Non-pigmented ciliary epithelial cell (primary cell): ENCODE measurements at places on chromosomes 6 and 20.

DNA sequence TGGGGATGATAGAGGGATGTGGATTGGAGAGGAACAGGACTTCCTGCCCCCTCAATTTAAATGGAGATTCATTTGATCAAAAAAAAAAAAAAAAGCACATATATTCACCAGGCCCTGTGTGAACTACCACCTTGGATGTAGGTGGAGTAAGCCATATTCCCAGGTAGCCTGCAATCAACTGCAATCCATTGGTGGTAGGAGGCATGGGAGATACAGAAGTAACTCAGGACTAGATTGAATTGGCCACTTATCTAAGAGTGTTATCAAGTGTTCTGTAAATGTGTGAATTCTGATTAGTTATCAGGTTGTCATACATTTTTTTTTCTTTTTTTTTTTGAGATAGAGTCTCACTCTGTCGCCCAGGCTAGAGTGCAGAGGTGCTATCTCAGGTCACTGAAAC lies 124.1 kb upstream of the ESR1 start:
- DNase-seq: no peak

GRCh38 chr6:42268835-42269204 lies 51.2 kb upstream of the MRPS10 start:
- no peak for DNase-seq

DNA sequence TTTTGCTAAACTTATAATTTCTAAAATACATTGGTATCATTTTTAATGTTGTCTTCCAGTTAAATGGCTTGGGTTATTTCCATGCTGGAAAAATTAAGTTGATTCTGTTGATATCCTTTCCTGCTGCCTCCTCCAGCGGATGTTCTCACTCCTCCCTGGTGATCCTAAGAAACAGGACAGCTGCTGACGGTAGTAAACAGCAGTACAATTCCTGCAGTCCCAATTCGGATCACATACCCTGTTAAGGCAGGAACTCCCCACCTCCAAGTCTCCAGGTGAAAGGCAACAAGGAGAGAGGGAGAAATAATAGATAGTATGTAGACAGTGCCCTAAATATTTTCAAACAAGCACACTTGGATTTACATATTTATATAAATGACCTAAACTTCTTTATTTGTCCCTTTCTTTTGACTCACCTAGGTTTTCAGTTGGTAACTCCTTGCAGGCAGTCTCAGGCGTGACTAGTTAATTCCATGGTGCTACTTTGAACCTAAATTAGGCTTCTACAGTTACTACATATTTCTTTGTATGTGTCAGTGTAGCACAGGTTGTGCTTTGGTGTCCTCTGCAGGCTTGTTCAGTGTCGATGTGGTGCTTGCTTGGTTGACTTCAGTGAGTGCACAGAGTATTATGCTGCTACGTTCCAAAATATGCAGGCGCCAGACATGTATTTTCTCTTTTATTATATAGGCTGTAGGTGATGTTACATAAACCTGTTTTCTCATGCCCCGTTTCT lies 126.0 kb downstream of the ADGRB3 start:
- no peak for DNase-seq

GRCh38 chr6:142236691-142237090 lies 65.1 kb upstream of the ADGRG6 start:
- DNase-seq: no peak

DNA sequence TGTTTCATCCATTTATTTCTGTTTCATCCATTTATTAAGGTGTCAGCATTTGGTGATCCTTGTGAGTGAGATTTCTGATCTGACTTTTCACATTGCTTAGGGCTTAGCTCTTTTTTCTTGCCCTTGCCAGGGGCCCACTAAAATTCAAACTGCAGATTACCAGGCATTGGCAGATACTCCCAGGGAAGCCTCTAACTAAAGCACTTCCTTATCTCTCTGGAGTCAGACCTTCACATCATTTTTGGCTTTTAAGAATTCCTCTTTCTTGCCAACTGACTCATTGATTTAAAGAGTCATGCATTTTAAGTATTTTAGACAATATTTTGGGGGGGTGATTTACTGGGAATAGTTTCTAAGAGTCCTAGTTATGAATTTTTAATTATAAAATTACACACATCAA lies 2.6 kb upstream of the WFDC8 start:
- DNase-seq: no peak

DNA sequence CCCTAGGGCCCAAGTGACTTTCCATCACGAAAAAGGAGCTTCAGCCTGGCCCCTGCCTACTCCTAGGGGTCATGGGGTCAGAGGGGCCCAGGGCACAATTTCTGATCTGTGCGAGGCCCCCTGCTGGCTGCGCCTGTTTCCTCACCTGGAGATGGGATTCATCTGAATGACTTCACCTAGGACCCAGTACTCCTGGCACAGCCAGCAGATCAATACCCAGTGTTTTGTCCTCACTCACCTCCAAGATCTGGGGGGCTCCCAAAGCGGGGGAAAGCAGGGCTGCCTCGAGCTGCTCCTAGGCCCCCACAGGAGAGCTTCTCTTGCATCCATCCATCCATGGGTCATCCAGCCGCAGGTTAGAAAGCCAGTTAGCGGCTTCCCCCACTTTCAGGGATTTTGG lies 33.8 kb downstream of the CD40 start:
- DNase-seq: no peak

GRCh38 chr6:15672291-15672690 lies 9.5 kb upstream of the DTNBP1 start:
- DNase-seq: no peak

GRCh38 chr6:144401736-144402733 lies 116.9 kb downstream of the UTRN start:
- DNase-seq: no peak

- DNase-seq: no peak
Measured at GRCh38 chr6:118501099-118501498, 47.0 kb upstream of the PLN start.

DNA sequence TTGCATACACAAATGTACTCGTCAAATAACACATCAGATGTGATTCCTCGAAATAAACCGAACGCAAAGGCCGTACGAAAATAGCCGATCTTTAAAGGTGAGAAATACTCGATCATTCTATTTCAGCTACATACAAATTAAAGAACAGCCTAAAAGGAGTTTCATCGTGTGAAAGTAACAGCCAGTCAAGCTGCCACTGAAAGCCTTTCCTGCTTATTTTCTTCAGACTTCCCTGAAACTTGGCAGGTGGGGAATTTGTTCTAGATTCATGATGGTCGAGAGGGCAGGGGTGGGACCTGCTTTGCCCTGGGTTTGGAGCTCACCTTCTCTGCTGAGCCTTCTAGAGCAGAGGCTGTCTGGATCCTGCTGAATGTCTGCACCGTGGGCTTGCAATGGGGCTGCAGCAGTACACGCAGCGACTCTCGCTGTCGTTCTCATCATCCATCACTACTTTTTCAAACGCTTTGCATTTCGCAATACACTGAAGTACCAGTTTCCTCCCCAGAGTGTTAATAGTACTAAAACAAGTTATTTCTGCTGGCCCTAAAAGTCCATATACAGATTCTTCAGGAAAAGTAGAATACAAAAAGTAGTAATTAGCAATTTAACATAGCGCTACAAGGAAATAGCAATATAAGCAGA lies 16.2 kb downstream of the FOXC1 start:
- DNase-seq: no peak

DNA sequence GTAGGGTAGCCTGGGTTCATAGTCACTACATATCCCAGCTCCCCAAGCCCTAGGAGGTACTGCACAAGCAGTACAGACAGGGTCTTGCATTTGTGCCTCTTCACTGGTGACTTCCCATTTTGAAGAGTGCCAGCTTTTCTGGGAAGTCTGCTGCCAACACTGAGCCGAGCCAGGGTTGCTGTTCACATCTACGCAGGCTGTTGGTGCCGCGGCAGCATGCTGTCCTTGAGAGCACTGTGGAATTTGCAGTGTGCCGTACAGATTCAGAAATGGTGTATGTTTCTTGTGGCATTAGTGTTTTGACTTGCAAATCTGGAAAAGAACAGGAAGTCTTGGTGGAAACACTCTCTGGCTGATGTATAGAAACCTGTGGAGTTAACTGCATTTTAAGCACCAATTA lies 67.5 kb downstream of the JARID2 start:
- DNase-seq: no peak

- DNase-seq: no peak
Measured at GRCh38 chr20:63502671-63503172, 3.8 kb upstream of the EEF1A2 start.

DNA sequence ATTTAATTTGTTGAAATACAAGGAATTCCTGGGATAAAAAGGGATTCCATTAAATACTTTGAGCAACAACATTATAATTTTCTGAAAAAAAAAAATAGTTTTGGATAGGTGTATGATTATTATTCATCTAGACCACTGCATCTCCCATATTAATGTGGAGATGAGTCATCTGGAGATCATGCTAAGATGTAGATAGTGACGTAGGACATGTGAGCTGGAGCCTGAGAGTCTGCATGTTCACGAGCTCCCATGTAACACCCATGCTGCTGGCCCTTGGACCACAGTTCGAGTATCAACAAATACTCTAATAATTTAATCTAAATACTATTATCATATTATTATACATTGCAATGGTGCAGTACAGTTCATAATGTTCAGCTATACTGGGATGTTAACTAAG lies 91.6 kb downstream of the EPM2A start:
- DNase-seq: peak; percentile 9

DNA sequence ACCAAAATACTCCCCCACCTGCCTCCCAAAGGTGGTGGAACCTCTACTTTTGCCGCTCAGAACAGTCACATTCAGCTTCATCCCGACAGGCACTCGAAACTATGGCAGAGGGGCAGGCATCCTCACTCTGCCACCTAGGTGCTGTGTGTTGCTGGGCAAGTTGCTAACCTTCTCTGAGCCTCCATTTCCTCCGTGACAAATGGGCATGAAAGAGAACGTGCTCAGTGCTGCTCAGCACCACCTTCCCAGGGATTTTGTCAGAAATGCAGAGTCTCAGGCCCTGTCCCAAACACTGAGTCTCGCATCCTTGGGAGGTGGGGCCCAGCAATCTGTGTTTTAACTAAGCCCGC lies 18.1 kb downstream of the ANKRD60 start:
- DNase-seq: no peak

- DNase-seq: no peak
Measured at GRCh38 chr6:27230758-27231111, 16.8 kb upstream of the PRSS16 start.

DNA sequence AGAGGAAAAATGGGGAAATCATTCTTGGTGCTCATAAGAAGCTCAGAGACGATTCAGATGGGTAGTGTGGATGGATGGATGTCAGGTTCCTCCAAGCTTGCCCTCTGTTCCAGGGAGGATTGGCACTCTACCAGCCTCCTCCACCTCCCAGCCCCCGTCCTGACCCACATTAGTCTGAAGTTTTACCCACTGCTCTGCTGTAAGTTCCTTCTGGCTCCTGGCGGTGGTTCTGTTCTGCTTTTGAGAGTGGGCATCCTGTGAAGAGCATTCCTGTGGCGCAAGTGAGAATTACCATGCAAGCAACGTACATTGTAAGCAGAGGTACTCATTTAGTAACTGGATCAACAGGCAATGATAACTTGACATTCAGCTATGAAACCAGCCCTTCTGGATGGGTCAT lies 103.4 kb downstream of the SYNDIG1 start:
- no peak for DNase-seq

DNA sequence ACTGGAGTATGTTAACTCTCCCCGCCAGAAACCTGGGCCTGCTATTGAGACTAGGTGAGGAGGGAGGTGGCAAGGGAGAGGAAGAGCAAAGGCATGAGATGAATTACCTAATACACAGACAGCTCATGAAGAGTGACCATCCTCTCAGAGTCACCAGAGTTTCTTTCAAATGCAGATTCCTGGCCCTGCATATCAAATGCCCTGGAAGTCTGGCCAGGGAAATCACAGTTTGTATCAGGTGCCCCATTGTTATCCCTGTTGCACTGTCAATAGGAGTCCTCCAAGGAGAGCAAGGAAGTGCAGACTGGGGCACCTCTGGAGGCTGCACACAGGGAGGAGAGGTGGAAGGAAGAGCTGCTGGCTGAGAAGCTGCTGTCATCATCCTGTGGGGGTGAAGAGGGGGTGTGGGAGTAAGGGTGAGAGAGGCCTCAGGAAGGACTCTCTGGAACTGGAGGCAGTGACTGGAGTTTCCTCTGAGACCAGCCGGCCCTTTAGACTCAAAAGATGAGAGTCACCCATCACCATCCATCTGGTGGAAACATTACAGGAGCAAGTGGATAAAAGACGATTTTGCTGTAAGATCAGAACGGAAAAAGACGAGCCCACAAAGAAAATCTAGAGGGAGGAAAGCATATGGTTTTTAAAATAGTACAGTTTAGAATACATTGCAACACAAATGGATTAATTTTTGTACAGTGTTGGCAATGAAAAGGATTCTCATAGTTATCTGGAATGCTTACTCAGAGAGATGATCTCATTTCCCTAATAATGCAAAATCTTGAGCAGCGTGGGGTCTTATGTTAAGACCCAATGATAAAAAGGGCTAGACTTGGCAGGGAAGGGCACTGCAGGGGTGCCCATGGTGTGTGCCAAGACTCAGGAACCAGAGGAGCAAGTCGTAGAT lies 268.1 kb downstream of the UST start:
- DNase-seq: no peak

DNA sequence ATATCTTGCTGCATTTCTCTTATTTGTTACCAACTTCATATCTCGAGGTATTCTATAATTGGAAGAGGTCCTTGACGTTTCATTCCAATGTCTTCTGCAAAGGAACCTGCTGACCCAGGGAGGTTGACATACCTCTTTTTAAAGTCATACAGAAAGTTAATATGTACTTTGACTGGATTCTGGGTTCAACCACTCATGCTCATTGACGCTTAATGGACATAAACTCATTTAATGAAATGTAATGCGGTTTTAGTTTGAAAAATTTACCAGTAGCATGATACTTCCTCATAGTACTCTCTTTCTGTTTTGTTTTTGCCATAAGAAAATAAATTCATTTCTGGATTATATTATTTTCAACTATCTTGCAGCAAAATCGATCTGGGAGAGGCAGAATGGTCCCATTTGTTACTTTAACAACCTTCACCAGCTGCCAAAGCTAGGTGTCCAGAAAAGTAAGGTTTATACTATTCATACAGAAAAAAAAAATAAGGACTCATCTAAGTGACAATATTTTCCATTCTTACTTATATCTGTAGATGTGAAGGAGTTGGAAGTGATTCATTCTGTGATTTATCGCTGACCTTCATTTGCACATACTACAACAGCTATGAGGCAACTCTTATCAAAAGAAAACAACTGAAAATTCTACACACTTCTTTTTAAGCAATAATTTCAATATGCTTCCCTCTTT lies 101.6 kb downstream of the ATXN1 start:
- no peak for DNase-seq

DNA sequence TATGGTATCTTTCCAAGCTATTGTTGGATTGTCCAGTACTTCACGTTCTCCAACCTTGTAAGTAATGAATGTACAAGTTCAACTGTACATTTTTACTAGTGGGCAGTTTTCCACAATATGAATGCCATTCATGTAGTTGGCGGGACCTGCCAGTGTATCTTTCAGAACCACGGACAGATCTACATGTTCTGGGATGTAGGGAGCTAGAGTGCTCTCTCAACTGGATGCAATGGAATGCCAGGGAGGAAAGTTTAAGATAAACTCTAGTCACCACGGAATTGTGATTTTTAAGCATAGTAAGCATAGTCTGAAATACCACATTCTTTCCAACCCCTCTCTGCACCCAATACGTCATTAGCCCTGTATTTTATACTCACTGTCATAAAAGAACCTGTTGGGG lies 21.5 kb upstream of the HLA-C start:
- DNase-seq: no peak
